A673 (cell line): ENCODE measurements at places on chromosomes 5 and 9.

- no peak for DNase-seq
Measured at GRCh38 chr5:125476901-125477585, 730.6 kb upstream of the ZNF608 start.

DNA sequence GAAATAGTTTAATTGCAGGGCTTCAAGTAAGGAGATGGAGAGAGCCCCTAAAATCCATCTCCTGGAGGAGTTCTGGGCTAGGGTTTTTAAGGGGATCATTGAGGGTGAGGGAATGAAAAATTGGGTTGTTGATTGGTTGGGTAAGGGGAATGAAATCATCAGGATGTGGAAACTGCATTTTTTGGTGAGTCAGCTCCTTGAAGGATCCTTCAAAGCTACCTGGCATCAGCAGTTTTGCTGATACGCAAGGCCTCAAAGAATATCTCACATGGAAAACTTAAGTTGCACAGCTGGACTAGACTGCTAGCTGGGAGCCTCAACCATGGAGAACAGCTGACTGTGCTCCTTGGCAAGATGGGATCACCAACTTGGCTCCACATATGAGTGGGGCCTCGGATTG is 136.7 kb downstream of the FGF10 start:
- DNase-seq: no peak

- no peak for DNase-seq
Measured at GRCh38 chr5:179153341-179153901, 93.2 kb downstream of the ZNF354C start.

DNA sequence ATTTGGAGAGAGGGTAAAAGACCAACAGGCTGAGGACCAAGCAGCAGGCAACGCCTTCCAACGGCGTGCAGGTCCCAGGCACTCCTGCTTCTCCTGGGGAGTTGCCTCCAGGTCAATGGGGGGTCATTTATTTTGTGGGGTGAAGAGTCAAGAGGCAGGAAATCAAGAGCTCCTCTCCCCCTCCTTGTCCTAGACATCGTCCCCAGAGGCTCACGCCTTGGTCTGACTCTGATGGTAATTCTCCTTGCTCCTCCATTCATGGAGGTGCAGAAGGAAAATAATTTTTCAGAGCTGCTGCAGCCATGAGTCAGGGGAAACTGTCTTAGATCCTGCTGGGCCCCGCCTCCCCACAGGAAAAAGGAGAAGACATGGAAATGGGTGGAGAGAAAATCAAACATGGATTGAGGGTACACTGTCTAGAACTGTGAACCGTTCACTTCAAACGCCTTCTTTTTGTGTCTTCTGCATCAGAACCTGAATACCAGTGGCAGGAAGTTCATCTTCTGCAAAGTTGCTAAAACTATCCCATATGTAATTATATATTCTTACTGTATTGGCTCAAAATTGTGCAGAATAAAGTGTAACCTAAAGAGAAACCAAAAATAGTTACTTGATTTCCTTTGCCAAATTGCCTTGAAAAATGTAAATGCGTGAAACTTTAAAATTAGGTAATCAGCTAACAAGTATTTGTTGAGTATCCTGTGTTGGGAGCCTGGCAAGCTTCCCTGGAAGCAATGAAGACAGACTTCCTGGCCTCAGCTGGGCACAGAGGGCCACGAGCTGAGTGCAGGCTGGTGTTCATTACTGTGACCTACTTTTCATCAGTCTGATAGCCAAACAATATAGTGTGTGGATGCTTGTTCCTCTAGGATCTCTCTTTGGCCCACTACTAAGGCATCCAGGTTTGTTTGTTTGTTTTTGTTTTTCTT is 142.0 kb downstream of the CMYA5 start:
- DNase-seq: peak; percentile 18

DNA sequence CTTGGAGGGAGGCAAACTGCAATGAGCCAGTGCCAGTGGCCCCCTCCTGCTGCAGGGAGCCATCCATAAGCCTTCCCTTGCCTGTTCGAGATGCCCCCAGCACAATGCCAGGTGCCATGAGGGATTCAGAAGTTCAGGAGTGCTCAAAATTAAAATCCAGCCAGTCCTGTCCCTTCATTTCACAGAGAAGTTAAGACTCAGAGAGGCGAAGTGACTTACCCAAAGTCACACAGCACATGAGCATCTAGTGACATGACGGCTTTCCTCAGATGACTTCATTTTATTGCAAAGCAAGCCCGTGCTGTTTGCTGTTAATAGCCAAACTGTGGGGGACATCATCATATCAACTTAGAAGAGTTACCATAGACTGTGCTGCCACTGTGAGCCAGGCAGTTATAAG is 69.3 kb upstream of the SAP30L start:
- DNase-seq: no peak

DNA sequence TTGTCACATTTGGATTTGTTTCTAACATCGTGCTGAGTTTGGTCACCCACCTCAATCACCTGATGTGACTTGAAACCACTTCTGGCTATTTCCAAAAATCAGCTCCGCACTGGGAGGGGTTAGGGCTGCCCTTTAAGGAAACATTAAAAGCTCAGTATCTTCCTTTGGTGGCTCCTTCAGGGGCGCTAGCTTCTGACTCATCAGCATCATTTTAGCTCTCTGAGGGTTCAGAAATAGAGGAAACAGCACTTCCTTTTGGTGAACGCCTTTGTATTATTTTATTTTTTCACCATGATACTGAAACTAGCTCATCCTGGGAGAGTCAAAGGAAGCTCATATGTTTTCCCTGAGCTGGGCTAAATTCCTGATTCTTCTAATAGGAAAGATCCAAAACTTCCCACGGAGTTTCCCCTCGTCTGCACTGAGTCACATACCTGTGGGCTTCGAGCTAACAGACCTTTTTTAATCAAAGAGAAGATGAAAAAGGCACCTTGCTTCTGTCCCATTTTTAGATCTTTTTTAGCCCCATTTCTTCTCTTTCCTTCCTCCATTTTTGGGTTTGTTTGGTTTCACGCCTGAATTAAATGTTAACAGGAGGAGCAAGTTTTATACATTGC is 48.2 kb downstream of the ROPN1L start:
- no peak for DNase-seq

GRCh38 chr5:164636456-164636855 is 1131.0 kb downstream of the MAT2B start:
- no peak for DNase-seq

DNA sequence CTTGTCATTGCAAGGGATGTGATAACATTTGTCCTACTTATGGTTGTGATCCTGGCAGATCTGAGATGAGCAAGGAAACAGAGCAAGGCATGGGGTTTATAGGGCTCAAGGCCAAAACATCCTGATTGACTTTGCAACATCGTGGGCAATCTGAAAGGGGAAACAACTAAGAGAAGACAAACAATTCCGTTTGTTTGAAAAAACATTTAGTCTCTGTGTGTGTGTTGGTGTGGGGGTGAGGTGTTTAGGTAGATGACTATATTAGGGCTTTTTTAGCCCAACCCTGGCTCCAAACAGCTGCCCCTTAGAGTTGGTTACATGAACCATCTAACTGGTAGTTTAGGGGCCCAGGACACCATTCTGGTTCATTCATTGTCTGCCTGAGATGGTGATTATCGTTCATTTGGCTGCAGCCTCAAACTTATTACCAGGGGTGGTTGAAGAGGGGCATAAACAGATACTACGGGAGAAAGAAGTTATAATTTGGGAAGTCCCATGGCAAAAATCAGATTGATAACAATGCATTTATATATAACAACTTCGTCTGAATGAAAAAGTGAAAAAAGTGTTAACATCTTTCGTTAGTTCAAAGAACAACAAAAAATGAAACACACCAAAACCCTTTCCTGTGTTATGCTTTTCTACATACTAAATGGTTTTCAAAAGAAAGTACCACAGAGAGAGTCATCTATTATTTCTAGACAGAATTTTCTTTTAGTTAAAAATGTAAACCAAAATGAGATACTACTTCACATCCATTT is 5.7 kb downstream of the FYB1 start:
- no peak for DNase-seq

DNA sequence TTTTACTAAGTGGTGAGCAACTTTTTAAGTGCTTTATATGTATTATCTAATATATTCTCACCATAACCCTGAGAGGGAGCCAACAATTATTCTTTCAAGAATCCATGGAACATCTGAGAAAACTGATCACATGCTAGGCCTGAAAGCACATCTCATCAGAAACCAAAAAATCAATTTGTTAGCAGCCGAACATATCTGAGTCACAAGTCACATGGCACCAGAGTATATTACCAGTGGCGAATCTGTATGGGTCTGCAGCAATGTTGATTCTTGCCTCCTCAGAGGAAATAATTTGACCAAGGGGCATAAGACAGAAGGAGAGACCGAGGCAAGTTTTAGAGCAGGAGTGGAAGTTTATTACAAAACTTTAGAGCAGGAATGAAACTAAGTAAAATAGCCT is 25.3 kb upstream of the SIL1 start:
- no peak for DNase-seq

- peak; percentile 51 for DNase-seq
Measured at GRCh38 chr5:39427229-39427628, 2.4 kb upstream of the DAB2 start.

- peak; percentile 6 for DNase-seq
Measured at GRCh38 chr5:156824800-156825199, 25.3 kb upstream of the PPP1R2B start.

DNA sequence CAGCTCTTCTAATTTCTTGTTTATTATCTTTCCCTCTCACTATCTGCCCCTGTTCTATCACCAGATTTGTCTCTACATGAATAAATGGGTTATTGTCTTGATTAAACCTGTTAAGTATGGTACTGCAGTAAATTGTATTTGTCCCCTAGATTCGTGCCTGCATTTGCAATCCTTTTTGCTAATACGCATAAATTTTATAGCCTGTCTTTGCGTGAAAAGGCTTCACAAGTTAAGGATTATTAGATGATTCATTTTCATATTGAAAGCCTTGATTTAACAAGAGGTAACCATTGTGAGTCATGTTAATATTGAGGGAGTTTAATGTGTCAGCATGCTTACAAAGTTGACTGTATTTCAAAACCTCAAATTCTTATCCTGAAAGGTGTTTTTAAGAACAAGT is 204.6 kb downstream of the PCSK1 start:
- DNase-seq: no peak

GRCh38 chr9:107620801-107621200 is 131.2 kb upstream of the KLF4 start:
- no peak for DNase-seq

GRCh38 chr9:35489313-35490154 is at the start of gene RUSC2:
RUSC2 (plus strand) TSS chr9:35490111; CDS start chr9:35546522, 56,411 bp downstream.
- DNase-seq: peak; percentile 93

- peak; percentile 23 for DNase-seq
Measured at GRCh38 chr9:109316207-109316640, 4.6 kb downstream of the EPB41L4B start.
